ENCODE measurements at places on chromosomes 3 and 15.

DNA sequence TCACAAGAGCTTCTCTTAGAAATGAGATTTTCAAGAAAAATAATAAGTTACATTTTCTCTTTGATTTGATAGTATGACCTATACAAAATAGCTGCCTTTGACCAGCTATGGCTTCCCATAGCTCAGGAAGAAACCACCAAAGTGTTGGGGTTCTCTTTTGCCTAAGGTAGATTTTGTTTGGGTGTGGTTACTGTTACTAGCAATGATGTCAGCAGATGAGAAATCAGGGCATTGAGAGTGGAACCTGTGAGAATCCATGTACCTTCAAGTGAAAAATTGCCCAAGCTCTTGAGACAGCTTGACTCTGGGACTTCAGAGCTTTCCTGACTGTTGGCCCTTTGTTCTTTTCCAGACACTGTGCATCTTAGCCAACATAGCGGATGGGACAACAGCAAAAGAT, 45.6 kb downstream of the NME9 start:
- H3K4me1 ChIP-seq, result peaks cover 6% of the 10 kb centered on the region
- no peak for DNase-seq
- no peak overlapping the region for H3K27ac ChIP-seq
- peaks cover 8% of the 10 kb centered on the region for H3K36me3 ChIP-seq
- H3K27me3 ChIP-seq, result no peaks in the 10 kb centered on the region
- H3K4me3 ChIP-seq, result no peak overlapping the region

- peak overlapping the region; percentile 46 for H3K27ac ChIP-seq
- H3K27me3 ChIP-seq, result no peaks in the 10 kb centered on the region
- no peak overlapping the region for H3K4me3 ChIP-seq
Observed at GRCh38 chr3:52283306-52283705, 4.3 kb upstream of the GLYCTK start.

DNA sequence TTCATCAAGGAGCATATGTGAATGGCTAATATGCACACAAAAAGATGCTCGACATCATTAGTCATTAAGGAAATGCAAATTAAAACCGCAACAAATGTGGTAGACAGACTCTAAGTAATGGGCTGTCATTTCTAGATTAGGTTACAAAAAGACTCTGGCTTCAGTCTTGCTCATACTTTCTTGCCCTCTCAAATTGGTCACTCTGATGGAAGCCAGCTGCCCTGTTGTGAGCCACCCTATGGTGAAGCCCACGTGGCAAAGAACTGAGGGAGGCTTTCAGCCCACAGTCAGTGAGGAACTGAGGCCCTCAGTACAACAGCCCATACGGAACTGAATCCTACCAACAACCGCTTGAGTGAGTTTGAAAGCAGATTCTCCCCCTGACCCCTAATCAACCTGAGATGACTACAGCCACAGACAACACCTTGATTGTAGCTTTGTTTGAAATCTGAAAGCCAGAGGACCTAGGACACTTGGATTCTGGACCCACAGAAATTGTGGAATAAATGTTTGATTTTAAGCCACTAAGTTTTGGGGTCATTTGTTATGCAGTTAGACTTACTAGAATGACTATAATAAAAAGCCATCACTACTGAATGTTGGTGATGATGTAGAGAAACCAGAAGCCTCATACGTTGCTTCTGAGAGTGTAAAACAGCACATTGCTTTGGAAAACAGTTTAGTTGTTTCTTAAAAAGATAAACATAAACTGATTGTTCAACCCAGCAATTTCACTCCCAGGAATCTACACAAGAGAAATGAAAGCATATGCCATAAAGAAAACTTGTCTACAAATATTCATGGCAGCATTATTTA, 45.7 kb downstream of the EHHADH start:
- peaks cover 8% of the 10 kb centered on the region for H3K36me3 ChIP-seq
- DNase-seq, result no peak
- no peak overlapping the region for H3K4me3 ChIP-seq
- peaks cover 9% of the 10 kb centered on the region for H3K4me1 ChIP-seq

- no peaks in the 10 kb centered on the region for H3K27me3 ChIP-seq
- H3K4me3 ChIP-seq, result no peak overlapping the region
- no peak for DNase-seq
- H3K36me3 ChIP-seq, result no peaks in the 10 kb centered on the region
Observed at GRCh38 chr3:104596054-104596453, 770.7 kb upstream of the ALCAM start.

DNA sequence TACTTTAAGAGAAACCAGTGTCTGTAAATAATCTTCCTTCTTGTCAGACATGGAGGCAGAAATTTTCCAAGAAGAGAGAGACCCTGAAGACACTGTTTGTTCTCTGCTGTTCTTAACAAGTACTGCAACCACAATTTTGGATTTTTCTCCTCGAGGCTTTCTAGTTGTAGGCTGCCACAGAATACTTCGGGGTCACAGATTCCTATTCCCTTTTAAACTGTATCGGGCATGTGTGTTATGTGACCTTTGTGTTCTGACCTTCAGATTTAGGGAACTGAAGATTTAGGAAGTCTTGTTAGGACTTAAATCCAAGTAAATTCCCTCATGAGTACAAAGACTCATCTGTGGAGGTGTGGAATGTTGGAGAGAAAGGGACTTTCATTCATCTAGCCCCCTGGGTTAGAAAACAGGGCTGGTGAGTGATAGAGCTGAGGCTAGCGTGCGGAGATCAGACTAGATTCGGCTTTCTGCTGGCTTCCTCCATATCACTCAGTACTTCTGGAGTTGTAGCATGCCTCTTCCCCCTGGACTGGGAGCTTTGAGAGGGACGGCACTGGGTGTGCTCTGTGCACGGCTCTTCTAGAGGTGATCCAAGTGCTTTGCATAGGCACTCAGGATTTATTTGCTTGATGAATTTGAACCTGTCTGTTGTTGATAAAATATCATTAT, 237.0 kb downstream of the LPP start:
- no peaks in the 10 kb centered on the region for H3K36me3 ChIP-seq
- peaks cover 39% of the 10 kb centered on the region for H3K4me1 ChIP-seq
- peak overlapping the region; percentile 26 for H3K27ac ChIP-seq

DNA sequence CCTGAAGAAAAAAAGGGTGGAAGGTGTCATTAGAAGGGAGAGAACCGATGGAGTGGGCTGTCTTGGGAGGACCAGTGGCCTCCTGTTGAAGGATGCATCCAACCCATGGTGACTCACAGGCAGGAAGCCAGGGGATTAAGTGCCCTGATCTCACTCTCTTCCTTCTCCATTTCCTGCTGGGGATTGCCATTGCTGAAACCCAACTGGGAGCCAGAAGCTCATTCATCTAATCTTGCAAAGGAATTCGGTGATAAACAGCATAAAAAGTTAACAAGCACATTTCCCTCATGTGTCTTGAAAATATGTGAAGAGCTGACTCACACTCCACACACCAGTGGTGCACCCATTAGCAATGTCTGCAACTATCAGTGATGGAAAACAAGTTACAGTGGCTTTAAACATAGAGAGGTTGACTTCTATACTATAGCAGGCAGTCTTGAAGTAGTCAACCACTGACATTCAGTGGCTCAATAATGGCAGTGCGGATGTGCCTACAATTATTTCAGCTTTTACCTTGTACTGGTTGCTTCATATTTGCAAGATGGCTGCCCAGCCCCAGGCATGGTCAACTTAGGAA, 12.8 kb upstream of the CSRNP1 start:
- no peaks in the 10 kb centered on the region for H3K4me1 ChIP-seq
- H3K27me3 ChIP-seq, result no peaks in the 10 kb centered on the region

DNA sequence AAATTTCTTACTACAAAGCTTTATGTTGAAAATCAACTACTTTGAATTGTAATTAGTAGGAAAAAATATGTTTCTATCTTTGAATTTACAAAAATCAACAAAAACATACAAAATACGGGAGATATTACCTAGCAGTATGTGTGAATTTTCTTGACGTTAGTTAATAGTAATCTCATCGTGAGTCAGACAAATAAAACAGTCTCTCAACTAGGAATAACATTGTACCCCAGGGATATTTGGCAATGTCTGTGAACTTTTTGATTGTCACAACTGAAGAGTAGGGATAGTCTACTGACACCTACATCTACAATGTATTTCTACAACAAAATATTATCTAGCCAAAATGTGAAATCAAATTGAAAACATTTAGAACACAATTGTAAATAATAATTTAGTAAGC, 250.3 kb downstream of the POLQ start:
- no peak for DNase-seq
- H3K27ac ChIP-seq, result no peak overlapping the region
- H3K4me1 ChIP-seq, result no peaks in the 10 kb centered on the region
- peaks cover 1% of the 10 kb centered on the region for H3K36me3 ChIP-seq
- H3K4me3 ChIP-seq, result no peak overlapping the region

DNA sequence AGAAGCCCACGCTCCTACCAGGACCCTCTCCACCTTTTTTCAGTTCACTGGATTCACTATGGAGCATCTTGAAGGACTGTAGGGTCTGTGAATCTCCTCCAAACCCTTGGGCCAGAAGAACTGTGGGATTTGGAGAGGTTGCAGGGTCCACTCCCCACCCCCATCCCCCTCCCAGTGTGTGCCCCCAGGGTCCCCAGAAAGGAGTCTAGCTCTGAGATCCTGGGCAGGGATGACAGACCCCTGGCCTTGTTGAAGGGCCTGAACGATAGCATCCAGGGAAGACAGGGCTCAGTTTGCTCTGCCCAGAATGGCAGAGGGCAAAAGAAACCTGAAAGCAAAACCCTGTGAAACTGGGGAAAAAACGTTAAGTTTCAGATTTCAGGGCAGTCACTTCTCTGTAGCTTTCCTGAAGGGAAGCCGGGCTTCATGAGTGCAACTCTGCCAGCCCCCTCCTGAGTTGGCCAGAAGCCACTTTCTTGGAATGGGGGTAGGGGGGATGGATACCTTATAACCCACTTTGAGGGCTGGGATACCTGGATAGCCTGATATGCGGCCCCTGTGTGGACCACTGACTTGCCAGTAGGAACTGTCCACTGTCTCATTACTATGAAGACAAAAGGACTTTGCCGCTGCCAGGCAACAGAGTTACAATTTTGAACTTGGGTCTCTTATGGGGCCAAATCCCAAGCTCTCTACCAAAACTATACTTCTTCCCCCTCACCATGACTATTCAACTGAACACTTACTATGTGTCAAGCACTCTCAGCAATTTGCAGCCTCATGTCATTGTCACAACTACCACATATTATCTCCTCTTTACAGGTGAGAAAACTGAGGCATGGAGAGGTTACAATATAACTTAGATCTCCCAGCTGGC, 1.6 kb upstream of the CISH start:
- H3K36me3 ChIP-seq, result peaks cover 37% of the 10 kb centered on the region
- peak overlapping the region; percentile 97 for H3K4me3 ChIP-seq
- no peaks in the 10 kb centered on the region for H3K27me3 ChIP-seq
- peaks cover 70% of the 10 kb centered on the region for H3K4me1 ChIP-seq
- no peak for DNase-seq

- no peaks in the 10 kb centered on the region for H3K4me1 ChIP-seq
- DNase-seq, result no peak
- H3K36me3 ChIP-seq, result peaks cover 1% of the 10 kb centered on the region
- H3K27me3 ChIP-seq, result no peaks in the 10 kb centered on the region
- no peak overlapping the region for H3K4me3 ChIP-seq
- H3K27ac ChIP-seq, result no peak overlapping the region
Observed at GRCh38 chr15:84400017-84400740, 164.6 kb downstream of the GOLGA6L4 start.

Data from central memory CD8-positive, alpha-beta T cell (primary cell).